ENCODE measurements at places on chromosomes 7 and 10.

DNA sequence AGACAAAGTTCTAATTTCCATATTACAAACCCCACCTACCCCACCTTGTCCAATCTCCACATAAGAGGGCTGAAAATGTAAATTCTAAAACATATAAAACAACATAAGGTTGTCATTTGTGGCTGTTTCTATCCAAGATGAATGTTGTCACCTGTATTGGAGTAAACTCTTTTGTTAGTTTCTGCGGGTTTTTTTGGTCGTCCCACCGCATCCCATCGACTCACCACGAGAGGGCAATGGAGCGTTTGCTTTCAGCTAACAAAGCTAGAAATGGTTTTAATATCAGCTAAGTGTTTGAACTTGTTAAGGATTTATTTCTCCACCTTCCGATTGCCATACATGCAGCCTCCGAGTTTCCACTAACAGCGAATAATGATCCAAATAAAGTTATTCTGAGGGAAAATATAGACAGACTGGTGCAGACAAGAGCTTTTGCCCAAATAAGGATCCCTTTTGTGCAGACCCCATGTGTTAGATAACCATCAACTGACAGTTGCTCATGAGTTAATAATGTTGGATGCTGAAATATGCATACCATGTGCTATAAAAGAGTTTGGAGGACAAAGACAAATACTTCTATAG, 137.2 kb downstream of the ARID5B start:
- DNase-seq: peak; percentile 55
- no peaks in the 10 kb centered on the region for H3K36me3 ChIP-seq
- H3K4me3 ChIP-seq: peak overlapping the region; percentile 59

DNA sequence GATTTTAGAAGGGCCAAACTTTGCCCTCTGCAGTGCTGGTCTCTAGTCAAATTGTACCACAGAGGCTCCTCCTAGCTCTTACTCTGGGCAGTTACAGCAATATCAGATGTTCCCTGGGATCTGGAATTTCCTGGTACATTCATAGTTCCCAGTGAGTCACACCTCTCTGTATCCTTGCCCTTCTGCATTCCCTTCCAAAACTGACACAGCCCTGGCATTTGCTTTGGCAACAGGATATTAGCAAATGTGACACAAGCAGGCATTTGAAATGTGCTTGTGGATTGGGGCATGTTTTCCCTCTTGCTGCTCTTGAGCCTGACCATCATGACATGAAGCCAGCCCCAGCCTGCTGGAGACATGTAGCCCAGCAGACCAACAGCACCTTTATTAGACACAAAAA, 284.7 kb upstream of the AKR1E2 start:
- H3K27me3 ChIP-seq: no peaks in the 10 kb centered on the region
- no peak for DNase-seq
- peaks cover 3% of the 10 kb centered on the region for H3K36me3 ChIP-seq
- H3K27ac ChIP-seq: no peak overlapping the region

GRCh38 chr7:93476491-93477344, 97.8 kb downstream of the CALCR start:
- H3K27me3 ChIP-seq: no peaks in the 10 kb centered on the region
- no peak for DNase-seq
- no peaks in the 10 kb centered on the region for H3K36me3 ChIP-seq
- H3K27ac ChIP-seq: no peak overlapping the region
- no peak overlapping the region for H3K4me3 ChIP-seq

DNA sequence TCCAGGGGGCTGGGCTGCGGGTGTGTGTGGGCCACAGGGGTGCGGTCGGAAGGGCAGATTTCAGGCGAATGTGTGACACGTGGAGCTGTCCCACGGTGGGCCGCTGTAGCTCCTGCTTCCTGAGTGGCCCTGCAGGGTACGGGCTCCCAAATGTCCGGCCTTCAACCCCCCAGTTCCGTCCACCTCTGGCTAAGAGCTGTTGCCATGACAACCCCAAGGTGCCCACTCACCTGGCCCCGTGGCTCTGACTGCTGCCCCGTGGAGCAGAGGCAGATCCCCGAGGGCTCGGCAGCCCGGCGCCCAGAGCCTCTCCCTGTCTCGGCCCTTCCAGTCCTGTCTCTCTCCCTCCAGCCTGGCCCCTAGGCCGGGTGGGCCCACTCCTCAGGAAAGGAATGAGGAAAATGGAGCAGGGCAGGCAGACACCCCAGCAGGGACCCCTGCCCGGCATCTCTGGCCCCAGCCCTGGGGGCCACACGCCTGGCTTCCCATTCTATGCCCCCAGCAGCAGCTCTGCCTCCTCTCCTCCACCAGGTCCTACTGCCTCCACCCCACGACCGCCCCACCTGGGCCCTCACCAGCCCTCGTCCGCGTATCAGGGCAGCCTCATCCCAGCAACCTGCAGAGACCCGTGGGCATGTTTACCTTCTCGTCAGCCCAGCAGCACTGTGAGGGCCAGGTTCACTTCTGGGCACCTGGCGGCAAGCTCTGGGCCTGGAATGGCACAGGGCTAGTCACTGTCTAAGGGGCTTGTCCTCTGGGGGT, 215.6 kb downstream of the ELFN1 start:
- no peak overlapping the region for H3K4me3 ChIP-seq
- peaks cover 16% of the 10 kb centered on the region for H3K36me3 ChIP-seq
- H3K4me1 ChIP-seq: peaks cover 4% of the 10 kb centered on the region
- H3K27me3 ChIP-seq: no peaks in the 10 kb centered on the region
- no peak for DNase-seq
- H3K27ac ChIP-seq: no peak overlapping the region

GRCh38 chr10:70588859-70589570, 13.5 kb downstream of the PRF1 start:
- peaks cover 6% of the 10 kb centered on the region for H3K27me3 ChIP-seq
- H3K4me3 ChIP-seq: no peak overlapping the region
- no peak for DNase-seq
- no peak overlapping the region for H3K27ac ChIP-seq

GRCh38 chr7:1103789-1104515, 16.0 kb downstream of the GPER1 start:
- H3K27me3 ChIP-seq: no peaks in the 10 kb centered on the region
- no peak overlapping the region for H3K27ac ChIP-seq
- no peaks in the 10 kb centered on the region for H3K36me3 ChIP-seq
- peaks cover 11% of the 10 kb centered on the region for H3K4me1 ChIP-seq

GRCh38 chr7:2760098-2760889, 72.3 kb downstream of the AMZ1 start:
- H3K27ac ChIP-seq: no peak overlapping the region
- no peaks in the 10 kb centered on the region for H3K27me3 ChIP-seq
- H3K4me1 ChIP-seq: peaks cover 47% of the 10 kb centered on the region

All from neural crest cell (in vitro differentiated cells).